ENCODE measurements at places on chromosomes 11 and 22.

- no peaks in the 10 kb centered on the region for H3K36me3 ChIP-seq
- H3K4me3 ChIP-seq: no peak overlapping the region
- no peak for DNase-seq
Observed at GRCh38 chr11:17700991-17701390, 18.4 kb upstream of the MYOD1 start.

DNA sequence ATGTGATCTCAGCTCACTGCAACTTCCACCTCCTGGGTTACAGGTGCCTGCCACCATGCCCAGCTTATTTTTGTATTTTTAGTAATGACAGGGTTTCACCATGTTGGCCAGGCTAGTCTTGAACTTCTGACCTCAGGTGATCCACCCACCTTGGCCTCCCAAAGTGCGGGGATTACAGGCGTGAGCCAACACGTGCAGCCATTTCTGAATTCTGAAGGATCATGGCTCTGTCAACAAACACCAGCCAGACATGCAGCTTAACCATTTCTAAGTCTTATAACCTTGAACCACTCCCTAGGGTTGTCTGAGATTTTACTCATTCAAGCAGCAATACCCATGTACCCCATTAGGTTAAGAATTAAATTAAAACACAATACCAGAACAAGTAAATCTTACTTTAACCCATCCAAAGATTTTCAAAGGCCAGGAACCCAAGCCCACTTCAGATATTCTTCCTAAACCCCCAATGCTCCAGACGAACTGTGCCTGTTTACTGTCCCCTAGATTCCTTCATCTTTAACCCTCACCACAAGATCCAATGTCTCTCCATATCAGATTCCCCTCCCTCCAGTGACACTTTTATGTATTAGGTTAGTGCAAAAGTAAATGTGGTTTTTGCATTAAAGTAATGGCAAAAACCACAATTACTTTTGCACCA is 4.0 kb downstream of the RPS13 start:
- H3K36me3 ChIP-seq: peaks cover 19% of the 10 kb centered on the region
- peak overlapping the region; percentile 60 for H3K27ac ChIP-seq
- no peak overlapping the region for H3K4me3 ChIP-seq
- H3K27me3 ChIP-seq: peaks cover 5% of the 10 kb centered on the region
- DNase-seq: no peak

DNA sequence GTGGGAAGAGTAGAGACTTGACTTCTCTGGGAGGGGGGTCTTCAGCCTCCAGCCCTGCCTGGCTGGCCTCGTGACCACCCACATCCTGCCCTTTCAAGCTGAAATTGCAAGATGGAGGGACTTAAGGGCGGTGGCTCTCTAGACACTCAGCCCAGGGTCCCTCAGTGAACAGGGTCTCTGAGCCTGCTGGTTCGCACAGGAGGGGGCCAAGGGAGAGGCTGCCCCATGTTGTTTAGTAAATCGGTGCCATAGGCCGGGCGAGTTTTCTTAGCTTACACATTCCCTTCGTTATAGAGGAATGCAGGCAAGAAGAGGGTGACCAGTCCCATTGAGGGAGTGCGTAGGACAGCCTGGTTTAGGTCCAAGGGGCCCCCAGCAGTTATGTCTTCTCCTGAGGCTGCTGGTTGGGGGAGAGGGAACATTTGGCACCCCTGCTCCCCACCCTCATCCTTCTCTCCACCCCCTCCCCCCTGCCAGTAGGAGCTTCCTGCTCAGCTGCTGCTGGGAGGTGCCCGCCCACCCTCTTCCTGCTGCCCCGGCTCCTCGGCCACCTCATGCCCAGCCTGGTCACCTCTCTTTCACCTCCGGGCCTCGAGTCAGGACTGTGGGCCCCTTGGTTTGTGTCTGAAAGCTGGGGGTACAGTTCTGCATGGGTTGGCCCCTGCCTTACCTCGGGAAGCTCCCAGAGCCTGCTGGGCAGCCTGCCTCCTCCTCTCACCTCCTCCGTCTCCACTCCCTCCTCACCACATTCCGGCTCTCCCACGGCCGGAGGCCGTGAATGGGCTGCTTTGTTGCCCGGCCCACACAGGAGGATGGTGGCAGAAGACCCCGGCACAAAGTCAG is 3.9 kb downstream of the FRMD8 start:
- DNase-seq: no peak
- H3K27me3 ChIP-seq: peaks cover 4% of the 10 kb centered on the region
- H3K4me3 ChIP-seq: no peak overlapping the region
- peaks cover 50% of the 10 kb centered on the region for H3K4me1 ChIP-seq
- peak overlapping the region; percentile 61 for H3K27ac ChIP-seq

GRCh38 chr11:126523441-126524205 is 168.1 kb downstream of the ST3GAL4 start:
- H3K4me1 ChIP-seq: no peaks in the 10 kb centered on the region
- no peaks in the 10 kb centered on the region for H3K36me3 ChIP-seq
- no peak overlapping the region for H3K27ac ChIP-seq
- H3K4me3 ChIP-seq: no peak overlapping the region
- H3K27me3 ChIP-seq: peaks cover 1% of the 10 kb centered on the region

- no peak overlapping the region for H3K27ac ChIP-seq
- H3K4me3 ChIP-seq: no peak overlapping the region
- peaks cover 20% of the 10 kb centered on the region for H3K4me1 ChIP-seq
- H3K27me3 ChIP-seq: peaks cover 12% of the 10 kb centered on the region
- peaks cover 6% of the 10 kb centered on the region for H3K36me3 ChIP-seq
Observed at GRCh38 chr22:31295831-31296657, 3.8 kb upstream of the PIK3IP1 start.

GRCh38 chr11:45431046-45432018 is 145.2 kb upstream of the SYT13 start:
- DNase-seq: no peak
- H3K4me3 ChIP-seq: no peak overlapping the region
- H3K36me3 ChIP-seq: no peaks in the 10 kb centered on the region

GRCh38 chr22:37281646-37282384 is 493 bp upstream of the CYTH4 start:
- no peak for DNase-seq
- peaks cover 92% of the 10 kb centered on the region for H3K4me1 ChIP-seq
- H3K27ac ChIP-seq: peak overlapping the region; percentile 93

GRCh38 chr11:11178671-11179638 is 174.1 kb downstream of the CSNK2A3 start:
- no peak overlapping the region for H3K27ac ChIP-seq
- peaks cover 6% of the 10 kb centered on the region for H3K27me3 ChIP-seq
- H3K4me3 ChIP-seq: no peak overlapping the region

DNA sequence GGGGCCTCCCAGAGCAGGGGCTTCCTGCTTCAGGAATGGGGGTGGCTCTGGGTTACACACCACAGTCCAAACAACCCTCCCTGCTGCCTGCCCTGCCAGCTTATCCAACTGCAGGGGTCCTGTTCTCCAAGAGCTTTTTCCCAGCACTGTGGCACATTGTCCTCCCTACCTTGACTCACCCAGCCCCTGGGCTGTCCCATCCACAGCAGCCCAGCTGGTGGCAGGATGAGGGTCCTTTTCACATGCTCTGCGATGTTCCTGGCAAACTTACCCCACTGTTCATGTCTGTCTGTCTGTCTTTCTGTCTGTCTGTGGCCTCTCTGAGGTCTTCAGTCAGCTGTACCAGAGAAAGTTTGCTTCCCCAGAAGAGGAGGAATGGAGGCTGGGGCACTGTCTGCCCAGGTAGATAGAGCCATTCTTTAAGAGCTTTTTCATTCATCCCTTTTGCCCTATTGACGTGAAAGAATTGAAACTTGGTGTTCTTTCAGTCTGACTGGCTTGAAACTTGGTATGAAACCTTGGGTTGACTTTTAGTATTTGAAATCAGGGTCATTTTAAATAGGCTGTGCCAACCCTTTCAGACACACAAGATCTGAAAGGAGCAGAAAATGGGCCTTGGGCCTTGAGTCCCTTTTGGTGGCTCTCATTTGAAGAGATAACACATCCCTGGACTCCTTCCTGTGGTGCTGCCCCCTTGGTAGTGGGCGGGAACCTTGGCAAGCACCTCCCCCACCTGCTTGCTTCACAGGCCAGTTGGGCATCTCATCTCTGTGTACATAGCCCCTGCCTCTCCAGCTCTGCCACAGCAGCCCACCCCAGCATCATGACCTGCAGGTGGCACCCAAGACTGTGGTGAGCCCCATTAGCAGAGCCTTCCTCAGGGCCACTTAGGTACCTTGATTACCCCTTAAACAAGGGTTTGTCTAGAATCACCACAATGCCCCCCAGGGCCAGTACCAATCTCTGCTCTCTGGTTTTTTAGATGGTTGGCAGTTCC is 74.6 kb upstream of the SUSD2 start:
- H3K4me3 ChIP-seq: no peak overlapping the region
- peaks cover 21% of the 10 kb centered on the region for H3K36me3 ChIP-seq
- H3K27ac ChIP-seq: no peak overlapping the region
- H3K4me1 ChIP-seq: no peaks in the 10 kb centered on the region
- peak; percentile 45 for DNase-seq
- no peaks in the 10 kb centered on the region for H3K27me3 ChIP-seq

GRCh38 chr11:125944350-125945010 is 1.4 kb upstream of the VSIG10L2 start:
- H3K4me3 ChIP-seq: no peak overlapping the region
- H3K4me1 ChIP-seq: no peaks in the 10 kb centered on the region
- peaks cover 12% of the 10 kb centered on the region for H3K27me3 ChIP-seq
- H3K36me3 ChIP-seq: no peaks in the 10 kb centered on the region
- DNase-seq: no peak
